ENCODE measurements at places on chromosomes 13 and 19.

DNA sequence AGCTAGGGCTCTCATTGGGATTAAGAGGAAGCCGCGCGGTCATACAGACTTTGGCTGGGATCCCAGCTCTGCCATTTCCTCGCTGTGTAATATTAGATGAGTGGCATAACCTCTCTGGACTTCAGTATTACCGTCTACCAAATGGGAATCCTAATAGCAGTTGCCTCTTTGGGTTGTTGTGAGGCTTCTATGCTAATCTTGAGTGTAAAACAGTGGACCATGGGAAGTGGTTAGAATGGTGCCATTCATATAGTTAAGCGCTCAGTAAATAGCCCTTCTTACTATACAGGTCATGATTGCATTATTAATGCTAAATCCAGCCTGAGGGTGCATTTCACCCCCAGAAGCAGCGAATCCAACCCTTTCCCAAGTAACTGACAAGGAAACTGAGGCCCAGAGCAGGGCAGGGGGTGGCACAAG lies 566 bp upstream of the OPA3 start:
- DNase-seq: no peak

DNA sequence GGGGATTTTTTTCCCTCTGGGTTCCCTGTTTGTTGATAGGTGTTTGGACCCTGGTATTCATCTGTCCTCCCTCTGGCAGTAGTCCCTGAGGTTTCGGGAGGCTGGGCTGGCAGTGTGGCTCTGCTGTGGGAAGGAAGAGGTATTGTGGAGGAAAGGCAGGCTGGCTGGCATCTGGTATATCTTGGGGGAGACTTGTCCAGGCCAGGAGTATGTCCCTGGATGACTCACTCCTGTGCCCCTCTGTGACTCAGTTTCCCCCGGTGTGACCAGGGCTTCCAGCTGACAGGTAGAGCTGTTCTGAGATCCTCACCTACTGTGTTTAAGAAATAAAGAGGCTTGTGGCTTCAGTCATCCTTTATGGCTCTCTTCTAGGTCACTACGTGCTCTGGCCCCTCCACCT lies 14.2 kb upstream of the ZNF492 start:
- no peak for DNase-seq

GRCh38 chr13:24202215-24202614 lies 41.7 kb downstream of the SPATA13 start:
- DNase-seq: no peak

DNA sequence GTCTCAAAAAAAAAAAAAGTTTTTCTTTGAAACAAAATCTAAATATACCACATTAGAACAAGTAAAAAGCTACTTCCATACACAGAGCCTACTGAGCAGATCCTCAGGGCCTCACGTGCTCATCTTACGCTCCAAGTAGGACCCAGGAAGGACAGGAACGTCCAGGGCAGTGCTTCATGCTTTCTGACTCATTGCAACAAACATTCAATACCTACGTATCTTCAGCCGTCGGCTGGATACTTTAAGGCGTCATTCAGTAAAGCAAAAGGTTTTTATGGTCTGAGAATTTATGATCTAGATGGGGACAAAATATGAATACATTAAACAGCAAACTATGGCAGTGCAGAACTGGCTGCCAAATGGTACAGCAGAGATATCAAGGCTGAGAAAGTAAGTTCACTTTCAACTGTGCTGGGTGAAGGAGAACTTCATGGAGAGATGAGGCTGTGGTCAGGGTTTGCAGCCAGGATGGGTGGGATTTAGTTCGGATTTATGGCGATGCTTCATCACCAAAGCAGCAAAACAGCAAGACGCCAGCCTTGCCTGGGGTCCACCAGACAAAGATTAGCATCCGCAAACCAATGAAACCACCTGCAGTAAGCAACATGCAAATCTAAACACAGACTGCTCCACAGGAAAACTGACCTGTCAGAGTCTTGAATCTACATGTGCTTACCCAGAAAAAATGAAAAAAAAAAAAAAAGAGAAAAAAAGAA lies 20.5 kb downstream of the CARS2 start:
- no peak for DNase-seq

- no peak for DNase-seq
Observed at GRCh38 chr19:2457394-2458037, 757 bp upstream of the LMNB2 start.

- no peak for DNase-seq
Observed at GRCh38 chr19:48814895-48815294, 4.1 kb upstream of the BCAT2 start.

DNA sequence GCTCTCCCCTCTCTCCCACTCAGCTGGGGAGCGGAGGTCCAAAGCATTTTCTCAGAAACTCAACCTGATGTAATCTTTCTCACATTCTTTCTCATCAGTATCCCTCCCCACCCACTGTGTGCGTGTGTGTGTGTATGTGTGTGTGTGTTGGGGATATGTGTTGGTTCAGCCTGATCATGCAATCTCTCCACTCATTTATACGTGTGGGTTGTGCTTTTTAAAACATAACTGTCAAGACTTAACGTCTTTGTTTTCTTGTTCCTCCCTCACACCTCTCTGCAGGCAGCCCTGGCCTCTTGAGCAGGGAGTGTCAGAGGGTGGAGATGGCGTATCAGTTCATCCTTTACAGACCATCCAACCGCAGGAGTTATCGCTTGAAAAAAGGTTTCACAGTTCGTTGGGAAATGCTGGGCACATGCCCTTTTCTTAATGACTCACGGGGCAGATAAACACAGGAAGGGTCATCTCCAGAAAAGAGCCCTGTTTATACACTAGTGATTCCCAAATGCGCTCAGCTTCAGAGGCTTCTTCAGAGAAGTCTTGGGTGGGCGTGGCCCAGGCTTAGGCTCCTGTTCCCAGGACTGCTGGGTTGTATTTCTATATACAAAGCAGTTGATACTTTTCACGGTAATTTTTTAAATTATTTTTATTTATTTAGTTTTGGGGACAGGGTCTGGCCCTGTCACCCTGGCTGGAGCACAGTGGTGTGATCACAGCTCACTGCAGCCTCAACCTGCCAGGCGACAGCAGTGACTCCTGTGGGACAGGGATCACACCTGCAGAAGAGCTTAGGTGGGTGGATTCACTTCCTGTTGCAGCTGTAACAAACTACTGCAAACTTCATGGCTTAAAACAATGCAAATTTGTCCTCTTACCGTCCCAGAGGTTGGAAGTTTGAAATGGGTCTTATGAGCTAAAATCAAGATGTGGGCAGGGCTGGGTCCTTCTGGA lies 60.3 kb downstream of the CCDC70 start:
- no peak for DNase-seq

Data from Kasumi-1 (cell line).